H54 (cell line): ENCODE measurements at places on chromosomes 5 and 9.

DNA sequence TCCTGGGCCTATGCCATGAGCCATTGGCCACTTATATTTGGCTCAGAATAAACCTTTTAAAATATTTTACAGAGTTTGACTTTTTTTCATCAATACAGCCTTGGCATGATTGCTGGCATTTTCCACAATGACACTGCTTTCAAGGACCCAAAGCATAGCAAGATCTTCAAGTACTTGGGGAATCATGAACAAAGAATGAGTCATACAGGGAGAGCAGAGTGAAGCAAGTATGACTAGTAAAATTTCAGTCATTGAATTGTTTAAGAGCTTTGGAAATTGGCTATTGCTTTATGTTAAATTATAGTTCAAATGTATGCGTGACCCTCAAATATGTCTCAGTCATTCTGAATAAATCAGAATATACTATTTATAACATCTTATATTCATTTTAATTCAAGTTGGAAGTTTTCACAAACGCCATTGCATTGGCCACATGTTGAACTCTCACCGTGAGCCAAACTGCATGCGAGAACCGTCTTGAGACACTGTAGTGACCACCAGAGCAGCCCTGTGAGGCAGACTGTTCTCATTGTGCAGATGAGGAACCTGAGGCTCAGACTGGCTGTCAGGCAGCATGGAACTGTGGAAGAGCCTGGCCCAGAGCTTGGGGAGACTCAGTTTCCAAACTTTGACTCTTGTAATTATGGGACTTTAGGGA, 52.9 kb downstream of the GDNF start:
- peak; percentile 46 for DNase-seq

- no peak for DNase-seq
These were observed 73.6 kb downstream of the ANKRD55 start for GRCh38 chr5:56159521-56159947.

- peak; percentile 32 for DNase-seq
These were observed 124.7 kb downstream of the PAPPA start for GRCh38 chr9:116278326-116278725.

DNA sequence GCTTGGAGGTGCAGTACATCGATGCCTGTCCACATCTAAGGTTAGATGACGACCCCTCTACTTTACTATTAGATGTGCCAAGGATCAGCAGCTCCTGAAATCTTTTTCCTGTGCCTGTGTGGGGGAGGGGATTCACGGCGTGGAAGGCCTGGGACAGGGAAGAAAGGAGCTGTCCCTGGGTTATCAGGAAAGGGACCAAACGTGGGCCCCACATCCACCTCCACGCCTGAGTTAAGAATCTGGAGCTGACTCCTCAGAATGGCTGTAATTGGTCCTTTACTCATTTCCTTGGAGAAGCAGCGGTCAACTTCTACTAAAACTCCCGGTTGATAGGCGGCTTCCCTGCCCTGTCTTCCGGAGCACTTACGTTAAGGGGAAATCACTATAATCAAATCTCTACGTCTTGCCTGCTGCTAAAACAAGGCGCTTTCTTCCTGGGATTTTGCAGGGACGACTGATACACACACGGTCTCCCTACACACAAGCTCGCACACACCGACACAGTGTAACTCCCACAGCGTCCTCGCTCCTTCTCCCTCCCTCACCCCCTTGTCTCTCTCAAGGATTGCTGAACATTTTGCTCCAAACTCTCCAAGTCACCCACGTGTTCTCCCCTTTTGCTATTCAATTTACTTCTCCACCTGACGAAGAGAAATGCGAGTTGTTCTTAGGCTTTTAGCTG, 1.4 kb downstream of the PDE4D start:
- DNase-seq, result no peak

DNA sequence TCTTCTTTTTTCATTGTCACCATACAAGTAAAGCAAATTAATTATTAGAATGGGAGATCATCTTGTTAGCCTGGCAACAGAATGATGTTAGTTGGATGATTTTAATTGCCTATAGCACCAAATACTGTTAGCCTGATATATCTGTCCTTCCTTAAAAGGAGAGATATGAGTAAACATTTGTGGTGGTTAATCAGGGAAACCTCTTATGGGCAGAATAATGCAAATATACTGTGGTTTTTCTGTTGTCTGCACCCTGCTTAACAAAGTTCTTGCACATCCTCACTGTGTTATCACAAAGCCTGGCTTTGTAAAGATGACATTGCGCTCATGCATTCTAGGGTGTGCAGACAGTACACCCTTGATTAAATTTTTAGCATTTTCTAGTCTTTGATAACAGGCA, 254.9 kb upstream of the SMC2 start:
- no peak for DNase-seq

GRCh38 chr5:57537811-57538210, 55.2 kb upstream of the ACTBL2 start:
- no peak for DNase-seq

- DNase-seq, result no peak
These were observed 98.2 kb downstream of the MAP1B start for GRCh38 chr5:72205431-72206009.

DNA sequence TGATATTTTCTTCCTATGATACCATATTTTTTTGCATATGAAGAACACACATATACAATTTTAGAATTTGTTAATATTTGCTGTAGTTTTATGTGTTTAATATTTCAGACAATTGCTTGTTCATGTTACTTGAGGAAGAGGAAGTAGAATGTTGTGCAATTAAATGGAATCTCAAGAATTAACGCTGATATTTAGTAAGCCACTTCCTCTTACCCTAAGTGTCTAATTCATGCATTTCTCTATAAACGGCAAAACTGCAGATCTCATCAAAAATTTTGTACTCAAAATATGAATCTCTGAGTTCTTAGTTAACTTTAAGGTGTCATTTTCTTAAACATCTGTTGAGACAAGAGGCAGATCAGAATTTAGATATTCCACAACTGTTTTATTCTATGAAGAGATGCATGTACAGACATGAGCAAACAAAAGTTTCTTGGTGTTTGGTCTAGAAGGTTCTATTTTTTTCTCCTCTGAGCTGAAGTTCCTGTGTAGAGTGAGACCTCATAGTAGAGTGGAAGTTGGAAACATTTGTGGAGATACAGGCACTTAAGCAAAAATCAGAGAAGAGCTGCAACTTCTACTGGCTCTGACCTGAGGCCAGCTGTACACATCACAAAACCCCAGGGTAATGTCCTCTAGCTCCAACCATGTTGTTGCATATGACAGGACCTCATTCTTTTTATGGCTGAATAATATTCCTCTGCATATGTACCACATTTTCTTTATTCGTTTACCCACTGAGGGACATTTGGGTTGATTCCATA, 16.6 kb upstream of the TGFBI start:
- no peak for DNase-seq

DNA sequence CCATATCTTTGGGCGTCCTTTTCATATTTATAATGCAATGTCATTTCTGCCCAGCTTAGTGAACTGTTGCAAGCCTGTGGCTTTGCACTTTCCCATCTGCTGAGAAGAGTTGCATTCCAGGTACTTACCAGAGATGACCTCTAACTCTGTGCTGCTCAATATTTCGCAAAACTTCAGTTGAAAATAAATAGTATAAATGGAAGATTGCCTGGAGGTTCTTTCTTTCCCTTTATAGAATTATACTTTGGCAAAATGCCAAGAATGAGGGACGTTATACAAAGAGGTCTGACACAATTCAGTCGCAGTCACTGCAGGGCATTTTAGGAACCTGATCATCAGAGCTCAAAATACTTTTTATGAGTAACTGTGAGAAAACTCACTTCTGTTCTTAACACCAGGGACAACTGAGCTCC, 18.9 kb upstream of the VLDLR start:
- DNase-seq, result no peak

DNA sequence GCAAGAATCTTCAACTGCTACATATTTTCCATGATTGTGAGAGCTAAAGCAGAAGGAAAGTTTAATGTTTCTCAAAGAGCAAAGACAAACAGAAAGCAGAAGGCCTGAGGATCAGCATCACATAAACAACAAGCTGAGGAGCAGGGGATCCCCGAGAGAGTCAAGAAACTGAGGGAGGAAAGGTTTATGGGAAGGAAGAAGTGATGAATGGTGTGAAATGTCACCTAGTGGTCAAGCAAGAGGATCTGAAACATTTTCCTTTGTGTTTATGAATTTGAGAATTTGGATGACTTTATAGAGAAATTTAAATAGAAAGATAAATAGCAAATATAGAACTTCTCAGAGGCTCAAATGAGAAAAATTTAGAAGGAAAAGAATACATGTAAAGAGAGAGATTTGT, 481.9 kb downstream of the CHSY3 start:
- no peak for DNase-seq

DNA sequence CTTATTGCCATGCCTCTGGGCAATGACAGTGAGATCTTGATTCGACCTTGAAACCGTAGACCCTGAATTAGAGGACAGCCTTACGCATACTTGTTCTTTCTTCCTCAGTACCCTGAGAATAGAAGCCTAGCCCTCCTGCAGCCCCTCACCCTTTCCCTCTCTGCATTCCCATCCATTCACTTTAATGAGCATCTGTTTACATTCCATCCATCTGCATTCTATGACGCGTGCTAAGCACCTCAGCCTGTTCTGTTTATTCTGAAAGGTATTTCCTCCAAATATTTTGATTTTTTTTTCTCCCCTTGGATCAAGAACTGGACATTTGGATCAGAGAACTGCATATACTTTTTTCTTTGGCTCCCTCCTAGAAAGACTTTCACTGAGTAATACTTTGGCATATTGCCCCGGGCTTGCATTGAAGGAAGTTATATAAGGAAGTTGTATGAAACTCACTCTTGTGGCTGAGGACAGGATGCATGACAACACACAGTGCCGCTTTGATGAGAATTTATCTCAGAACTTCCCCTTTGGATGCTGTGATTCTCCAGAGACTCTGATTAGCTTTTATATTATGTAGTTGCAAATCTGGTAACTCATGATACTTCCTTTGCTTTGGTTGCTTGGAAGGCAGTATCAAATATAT, 15.7 kb downstream of the TMEM8B start:
- peak; percentile 63 for DNase-seq

- peak; percentile 92 for DNase-seq
These were observed 60.3 kb upstream of the EPB41L4B start for GRCh38 chr9:109381011-109381729.
